T follicular helper cell (primary cell): ENCODE measurements at places on chromosomes 6 and 20.

DNA sequence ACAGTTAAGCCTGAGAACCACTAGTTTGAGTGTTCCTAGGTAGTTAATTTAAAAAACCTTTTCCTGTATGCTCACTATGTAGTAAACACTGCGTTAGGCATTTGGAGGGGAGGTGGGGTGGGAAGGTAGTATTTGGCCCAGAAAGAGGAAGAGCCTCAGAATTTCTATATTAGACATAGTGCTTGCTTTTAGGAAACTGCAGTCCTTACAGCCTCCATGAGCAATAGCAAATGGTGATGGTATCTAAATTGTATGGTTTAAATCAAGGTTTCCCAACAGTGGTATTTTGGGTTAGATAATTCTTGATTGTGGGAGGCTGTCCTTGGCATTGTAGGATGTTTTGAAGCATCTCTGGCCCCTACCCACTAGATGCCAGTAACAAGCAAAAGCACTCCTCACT is 61.5 kb upstream of the RIPOR2 start:
- DNase-seq: no peak

DNA sequence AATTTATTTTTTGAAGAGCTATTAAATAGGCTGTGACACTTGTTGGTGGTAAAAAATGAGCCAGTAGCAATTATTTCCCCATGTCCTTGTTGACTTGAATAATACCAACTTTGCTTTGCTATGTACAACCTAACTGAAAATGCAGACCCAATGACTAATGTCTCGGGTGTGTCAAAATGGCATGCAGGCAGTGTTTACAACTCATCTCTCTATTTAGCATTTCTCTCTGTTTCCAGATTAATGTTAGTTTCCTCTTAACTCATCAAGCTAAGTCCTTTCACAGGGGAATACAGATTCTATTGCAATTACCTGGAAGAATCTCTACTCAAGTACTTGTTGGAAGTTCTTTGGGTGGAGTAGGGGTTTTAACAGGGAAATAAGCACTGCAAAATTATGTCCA is 504.4 kb downstream of the BCKDHB start:
- DNase-seq: no peak

DNA sequence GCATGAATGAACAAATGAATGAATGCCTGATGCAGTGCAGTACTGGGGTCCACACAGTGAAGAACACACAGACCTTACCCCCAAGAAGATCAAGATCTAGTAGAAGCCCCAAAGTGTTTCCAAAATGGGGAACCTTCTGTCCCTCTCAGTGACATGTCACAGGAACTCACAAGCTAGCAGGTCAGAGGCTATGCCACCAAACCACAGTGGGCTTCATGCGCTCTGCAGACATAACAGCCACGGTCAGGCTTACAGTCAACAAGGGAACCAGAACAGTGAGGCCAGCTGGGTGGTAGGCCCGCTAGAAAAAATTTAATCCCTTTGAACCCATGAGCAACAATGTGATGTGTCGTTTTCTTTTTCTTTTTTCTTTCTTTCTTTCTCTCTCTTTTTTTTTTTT is 20.2 kb upstream of the ARFGEF2 start:
- no peak for DNase-seq

DNA sequence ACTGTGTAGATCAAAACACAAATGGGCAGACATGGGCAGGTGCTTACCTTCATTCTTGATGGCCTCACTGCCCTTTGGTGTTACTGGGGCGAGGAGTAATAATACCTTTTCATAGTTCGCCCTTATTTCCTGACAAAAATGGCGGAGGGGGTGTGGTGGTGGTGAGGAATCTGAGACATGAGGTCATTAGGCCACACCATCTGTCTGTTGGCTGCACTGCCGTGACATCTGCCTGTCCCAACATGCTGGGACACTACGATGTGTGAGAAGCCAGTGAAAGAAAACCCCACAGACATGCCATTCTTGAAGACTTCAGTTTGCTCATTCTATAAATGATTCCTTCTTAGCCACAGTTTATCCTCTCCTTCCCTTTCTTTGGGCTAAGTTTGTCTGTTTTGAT is 13.4 kb upstream of the MAPRE1 start:
- DNase-seq: no peak

- no peak for DNase-seq
These were observed 59.9 kb downstream of the JAG1 start for GRCh38 chr20:10613911-10614310.

- DNase-seq: no peak
These were observed 34.3 kb upstream of the TCF21 start for GRCh38 chr6:133854364-133855275.

DNA sequence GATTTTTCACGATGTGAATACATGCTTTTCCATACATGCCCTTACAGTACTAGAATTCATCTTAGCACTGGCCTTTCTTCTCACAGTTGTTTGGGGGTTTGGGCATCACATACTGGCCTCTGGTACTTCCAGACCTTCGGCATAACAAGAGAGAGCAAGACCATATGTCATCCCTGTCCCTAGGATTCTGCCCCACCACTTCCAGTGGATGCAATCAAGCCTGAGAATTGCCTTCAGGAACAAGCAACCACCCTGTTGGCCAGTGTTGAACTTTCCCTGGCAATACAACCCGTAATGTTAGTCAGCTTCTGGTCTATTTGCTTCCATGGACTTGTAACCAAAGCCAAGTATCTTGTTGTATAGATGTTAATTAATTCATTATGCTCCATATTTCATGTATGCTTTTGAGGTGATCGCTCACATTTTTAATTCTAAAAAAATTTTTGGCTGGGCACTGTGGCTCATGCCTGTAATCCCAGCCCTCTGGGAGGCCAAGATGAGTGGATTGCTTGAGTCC is 15.4 kb upstream of the SLPI start:
- no peak for DNase-seq

DNA sequence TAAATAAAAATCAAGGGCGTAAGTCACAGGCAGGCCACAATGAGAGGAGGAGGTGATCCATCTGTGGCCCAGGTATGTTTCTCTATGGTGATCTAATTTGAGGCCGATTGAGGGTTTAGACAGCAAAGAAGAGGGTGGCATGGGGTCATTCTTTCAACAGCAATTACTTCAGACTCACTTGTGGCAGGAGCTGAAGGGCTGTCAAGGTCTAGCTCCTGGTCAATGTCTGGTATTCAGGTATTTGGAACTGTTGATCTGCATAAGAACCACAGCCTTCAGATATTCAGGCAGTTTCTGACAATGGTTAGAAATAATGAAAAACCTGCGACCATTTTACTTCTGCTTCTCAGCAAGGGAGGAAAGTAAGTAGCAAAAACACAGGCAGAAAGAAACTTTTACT is 259.6 kb downstream of the FOXC1 start:
- DNase-seq: no peak

GRCh38 chr6:35354361-35355135 is 12.2 kb downstream of the PPARD start:
- DNase-seq: no peak

DNA sequence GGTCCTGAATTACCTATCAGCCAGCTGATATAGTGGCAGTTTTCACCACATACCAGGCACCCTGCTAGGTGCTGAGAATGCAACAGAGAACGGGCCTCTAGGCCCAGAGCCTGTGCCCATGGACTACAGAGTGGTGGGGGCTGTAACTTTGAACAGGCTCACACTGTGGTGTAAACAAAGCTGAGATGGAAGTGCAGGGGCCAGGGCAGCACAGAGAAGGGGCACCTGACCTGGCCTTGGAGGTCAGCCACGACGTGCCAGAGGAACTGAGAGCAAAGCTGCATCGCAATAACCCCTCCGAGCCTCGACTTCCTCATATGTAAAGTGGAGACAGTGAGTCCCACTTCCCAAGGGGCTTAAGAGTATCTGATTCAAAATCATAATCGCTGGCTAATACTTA is 105.8 kb downstream of the MAFB start:
- no peak for DNase-seq

DNA sequence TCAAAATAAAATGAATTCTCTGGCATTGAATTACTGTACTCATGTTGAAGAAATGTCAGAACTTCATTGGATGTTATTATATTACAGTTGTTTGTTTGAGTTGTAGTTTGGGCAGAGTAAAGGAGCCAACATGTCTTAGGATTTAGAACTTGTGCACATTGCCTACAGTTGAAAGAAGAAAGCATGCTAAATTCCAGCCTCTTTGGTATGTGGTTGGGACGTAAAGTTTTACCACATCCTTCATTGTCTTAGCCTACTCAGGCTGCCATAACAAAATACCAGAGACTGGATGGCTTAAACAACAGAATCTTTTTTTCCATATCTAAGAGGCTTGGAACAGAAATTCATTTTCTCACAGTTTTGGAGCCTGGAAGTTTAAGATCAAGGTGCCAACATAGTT is 42.4 kb downstream of the HFE start:
- DNase-seq: no peak

GRCh38 chr20:45445805-45446562 is 23.6 kb upstream of the WFDC2 start:
- DNase-seq: no peak

- no peak for DNase-seq
These were observed 67.3 kb downstream of the SLC22A23 start for GRCh38 chr6:3389390-3390167.

GRCh38 chr6:155235087-155235486 is 28.7 kb upstream of the CLDN20 start:
- no peak for DNase-seq

GRCh38 chr6:98927534-98927933 is 20.2 kb downstream of the FBXL4 start:
- no peak for DNase-seq

- no peak for DNase-seq
These were observed 170.9 kb downstream of the ARHGAP18 start for GRCh38 chr6:129539032-129539431.

GRCh38 chr6:85685713-85686112 is 43.0 kb upstream of the SYNCRIP start:
- no peak for DNase-seq

DNA sequence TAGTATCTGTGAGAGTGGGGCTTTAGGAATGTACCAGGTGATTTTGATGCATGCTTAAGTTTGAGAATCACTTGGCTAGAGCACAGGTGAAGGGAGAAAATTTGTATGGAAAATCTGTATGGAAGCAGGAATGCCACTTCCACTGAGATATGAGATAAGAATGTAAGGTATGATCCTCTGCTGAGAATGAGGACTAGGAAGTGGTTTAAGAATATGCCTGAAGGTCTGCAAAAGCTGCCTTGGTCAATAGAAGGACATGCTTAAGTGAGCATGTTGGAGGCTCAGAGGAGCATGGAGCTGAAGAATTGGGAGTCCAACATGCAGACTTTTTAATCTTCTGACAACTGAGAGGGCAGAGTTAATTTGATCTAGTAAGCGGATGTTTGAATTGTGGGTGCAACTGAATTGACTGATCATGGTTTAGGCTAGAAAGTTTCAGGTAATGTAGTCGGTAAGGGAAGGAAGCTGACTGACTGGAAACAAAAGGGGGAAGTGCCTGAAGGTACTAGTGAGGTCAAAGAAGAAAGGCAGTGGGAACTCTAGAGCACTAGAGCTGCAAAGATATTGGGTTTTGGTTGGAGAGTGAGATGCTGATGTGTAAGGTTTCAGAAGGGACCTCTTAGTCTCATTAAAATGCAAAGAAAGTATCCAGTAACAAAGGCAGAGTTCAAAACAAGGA is 28.6 kb upstream of the NOTCH4 start:
- DNase-seq: no peak

GRCh38 chr6:148855744-148856143 is 108.9 kb downstream of the UST start:
- DNase-seq: no peak
